Endodermal cell (in vitro differentiated cells): ENCODE measurements at places on chromosomes 6 and 20.

- DNase-seq = no peak
These were observed 57.3 kb downstream of the THEMIS start for GRCh38 chr6:127843582-127843981.

DNA sequence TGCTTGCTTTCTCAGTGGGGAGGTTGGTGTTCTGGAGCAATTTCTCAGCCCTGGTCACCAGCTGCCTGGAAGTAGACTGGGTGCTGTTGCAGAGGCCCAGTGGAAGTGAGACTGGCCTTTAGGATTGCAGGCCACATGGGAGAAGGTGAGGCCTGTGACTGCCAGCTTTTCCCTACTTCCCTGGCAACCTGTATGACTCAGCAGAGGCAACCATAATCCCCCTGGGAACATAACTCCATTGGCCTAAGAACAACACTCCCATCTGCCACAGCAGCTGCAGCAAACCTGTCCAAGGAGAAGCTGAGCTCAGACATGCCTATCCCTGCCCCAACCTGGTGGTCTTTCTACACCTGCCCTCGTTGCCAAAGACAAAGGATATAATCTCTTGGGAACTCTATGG is 473.5 kb upstream of the SPTLC3 start:
- peak; percentile 67 for DNase-seq

DNA sequence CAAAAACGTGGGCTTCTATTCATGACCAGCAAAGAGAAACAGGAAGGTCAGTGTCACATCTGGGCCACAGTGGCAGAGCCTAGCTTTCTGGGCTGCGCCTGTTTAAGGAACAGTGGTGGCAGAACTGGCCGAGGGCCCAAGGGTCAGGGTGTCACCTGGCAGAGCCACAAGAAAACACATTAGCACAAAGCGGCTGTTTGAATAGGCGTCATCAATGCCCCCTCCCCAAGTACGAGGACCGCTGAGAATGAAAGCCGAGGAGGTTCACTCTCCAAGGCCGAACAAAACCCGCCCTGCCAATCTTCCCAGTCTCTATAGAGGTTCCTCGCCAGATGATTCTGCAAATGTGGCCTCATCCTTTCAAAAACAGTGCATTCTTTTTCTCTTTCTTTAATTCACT is 125.2 kb upstream of the TRAF3IP2 start:
- peak; percentile 49 for DNase-seq

GRCh38 chr20:44471481-44471882 is 4.2 kb upstream of the TTPAL start:
- no peak for DNase-seq

DNA sequence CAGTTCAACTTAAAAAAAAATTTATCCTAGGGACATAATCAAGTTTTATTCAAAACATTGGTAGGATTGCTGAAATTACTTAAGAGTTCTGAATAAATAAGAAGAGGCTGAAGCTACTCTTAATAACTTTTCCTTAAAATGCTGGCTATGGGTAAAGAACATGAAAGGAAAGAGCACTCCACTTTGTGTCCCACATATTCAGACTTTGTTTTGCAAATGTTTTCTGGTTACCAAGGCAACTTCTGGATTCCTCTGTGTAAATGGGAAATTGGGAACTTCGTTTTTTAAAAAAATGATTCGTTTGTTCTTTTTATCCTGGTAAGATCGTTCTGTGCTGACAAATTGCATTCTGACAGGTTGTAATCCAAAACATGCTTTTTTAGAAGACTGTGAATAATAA is 115.0 kb downstream of the KIF6 start:
- no peak for DNase-seq

DNA sequence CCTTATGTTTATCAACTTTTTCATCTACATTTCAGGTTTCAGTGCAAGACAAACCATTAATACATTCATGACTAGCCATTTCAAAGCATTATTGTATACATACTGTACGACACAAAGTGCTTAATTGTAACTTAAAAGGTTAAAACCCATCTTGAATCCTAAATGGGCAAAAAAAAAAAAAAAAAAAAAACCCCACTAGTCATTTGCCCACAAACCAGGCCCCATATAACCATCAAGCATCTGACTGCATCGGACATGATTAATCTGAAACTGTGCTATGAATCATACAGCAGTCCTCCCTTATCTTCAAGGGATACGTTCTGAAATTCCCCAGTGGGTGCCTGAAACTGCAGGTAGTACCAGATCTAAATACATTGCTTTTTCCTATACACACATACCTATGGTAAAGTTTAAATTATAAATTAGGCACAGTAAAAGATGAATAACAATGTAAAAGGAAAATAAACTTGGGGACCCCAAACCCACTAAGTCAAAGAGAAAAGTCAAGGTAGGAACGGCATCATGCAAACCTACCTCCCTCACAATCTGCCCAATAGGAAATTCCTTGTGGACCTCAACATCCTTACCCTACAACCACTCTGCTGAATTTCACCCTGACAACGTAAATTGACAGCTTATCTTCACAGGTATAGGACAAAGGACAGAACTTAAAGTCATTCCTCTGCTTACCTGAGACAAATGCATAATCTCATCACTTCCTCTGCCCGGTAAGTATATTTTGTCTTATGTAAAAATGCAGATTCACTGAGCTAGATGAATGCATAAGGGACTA is 14.3 kb downstream of the B4GALT5 start:
- DNase-seq = no peak

DNA sequence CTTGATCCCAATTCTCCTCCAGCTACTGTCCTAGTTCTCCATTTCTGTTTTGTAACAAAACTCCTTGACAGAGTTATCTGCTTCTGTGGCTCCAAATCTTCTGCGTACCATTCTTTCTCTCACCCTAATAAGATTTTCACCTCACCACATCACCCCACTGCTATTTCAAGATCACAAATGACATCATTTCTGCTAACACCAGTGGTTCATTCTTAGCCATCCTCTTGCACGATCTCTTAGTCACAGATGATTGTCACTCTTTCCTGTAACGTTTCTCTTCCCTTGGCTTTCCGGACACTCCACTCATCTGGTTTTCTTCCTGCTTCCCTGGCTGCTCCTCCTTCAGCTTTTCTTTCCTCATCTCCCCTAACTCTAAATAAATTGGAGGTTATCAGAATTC is 56.8 kb upstream of the FABP7 start:
- DNase-seq = no peak

DNA sequence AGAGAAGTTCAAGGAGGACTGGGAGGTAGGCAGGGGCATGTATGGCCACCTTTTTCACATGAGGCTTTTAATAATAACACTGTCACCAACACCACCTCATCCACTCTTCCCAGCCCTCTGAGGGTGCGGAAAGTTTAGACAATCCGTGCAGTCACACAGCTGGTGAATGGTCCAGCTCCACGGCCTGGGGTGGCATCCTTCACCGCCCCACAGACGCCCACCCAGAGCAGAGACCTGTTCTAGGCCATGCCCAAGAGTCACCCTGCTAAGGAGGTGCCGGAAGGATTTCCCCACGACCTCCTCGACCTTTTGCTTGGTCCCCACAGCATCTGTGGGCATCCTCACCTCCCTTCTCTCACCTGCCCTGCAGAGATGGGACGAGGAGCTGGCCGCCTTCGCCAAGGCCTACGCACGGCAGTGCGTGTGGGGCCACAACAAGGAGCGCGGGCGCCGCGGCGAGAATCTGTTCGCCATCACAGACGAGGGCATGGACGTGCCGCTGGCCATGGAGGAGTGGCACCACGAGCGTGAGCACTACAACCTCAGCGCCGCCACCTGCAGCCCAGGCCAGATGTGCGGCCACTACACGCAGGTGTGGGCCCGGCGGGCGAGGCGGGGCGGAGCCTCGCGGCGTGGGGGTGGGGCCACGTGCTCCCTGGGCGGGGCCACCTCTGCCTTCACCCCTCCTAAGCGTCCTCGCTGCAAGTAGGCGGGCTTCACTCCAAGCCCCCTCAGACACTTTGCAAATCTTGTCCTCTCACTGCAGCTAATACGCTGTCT is 4.4 kb downstream of the PI16 start:
- peak; percentile 81 for DNase-seq

DNA sequence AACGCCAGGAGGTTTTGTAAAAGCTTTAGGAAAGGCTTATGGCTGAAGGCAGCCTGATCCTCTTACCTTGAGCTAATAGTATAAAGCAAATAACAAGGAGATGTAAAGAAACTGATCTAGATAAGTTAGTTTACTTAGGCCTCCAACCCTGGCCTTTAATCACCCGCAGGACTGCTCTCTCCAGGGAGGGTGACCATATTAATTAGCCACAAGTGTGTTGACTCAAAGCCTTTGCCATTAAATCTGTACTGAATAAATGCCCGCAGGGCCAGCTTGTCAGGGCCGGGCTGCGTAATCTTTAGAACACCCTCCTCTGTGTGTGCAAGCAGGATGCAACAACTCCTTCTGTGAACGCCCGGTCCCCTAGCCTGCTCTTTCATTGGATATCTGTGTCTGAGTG is 6.1 kb upstream of the PRSS16 start:
- no peak for DNase-seq

DNA sequence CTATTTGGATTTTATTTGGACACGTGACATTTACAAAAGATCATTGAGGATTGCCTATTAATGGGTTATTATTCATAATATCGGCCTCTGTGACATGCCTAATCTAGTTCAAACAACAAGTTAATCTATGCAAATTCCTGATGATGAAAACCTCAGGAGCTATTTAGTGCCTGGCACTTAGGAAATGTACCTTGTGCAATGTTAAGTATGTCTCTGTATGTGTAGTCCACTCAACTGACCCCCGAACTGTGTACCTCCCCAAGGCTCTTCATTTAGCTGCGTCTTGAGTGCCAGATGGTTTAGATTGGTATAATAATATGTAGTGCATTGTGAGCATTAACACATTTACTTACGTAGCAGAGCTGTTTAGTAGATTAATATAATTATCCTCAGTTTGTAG is 6.9 kb downstream of the LAMA2 start:
- no peak for DNase-seq

DNA sequence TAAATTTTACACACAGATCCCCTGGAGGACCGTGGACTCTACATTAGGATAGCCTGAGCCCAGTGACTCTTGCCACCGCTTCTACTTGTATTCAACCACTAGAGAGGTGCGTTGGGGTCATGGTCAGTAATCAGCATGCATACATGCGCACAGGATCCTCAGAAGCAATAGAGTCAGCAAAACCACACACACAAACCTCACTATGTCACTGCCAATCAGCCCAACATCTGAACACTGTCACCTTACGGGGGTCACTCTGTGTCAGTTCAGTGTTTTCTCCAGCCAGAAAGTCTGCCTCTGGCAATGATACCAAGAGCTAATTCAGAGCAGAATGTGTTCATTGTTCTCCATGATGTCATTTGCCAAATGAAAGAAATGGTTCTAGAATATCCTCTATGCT is 225.3 kb downstream of the KHDC1L start:
- DNase-seq = no peak

DNA sequence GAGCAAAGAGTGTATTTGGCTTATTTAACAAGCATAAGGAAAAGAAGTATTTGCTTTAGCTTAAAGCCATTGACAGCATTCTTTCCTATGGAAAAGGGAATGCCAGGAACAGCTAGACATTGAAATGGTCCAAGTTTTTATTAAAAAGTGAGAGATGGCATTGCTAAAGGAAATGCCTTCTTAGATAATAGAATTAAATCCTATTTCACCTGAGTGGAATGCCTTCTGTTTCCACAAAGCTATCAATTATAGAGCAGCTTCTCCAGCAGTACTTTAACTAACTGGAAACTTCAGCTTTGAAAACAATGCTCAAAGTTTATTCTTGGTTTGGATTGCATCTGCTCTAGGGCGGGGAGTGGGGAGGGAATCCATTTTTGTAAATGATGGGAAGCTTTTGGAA is 85.1 kb upstream of the CNKSR3 start:
- DNase-seq = no peak

DNA sequence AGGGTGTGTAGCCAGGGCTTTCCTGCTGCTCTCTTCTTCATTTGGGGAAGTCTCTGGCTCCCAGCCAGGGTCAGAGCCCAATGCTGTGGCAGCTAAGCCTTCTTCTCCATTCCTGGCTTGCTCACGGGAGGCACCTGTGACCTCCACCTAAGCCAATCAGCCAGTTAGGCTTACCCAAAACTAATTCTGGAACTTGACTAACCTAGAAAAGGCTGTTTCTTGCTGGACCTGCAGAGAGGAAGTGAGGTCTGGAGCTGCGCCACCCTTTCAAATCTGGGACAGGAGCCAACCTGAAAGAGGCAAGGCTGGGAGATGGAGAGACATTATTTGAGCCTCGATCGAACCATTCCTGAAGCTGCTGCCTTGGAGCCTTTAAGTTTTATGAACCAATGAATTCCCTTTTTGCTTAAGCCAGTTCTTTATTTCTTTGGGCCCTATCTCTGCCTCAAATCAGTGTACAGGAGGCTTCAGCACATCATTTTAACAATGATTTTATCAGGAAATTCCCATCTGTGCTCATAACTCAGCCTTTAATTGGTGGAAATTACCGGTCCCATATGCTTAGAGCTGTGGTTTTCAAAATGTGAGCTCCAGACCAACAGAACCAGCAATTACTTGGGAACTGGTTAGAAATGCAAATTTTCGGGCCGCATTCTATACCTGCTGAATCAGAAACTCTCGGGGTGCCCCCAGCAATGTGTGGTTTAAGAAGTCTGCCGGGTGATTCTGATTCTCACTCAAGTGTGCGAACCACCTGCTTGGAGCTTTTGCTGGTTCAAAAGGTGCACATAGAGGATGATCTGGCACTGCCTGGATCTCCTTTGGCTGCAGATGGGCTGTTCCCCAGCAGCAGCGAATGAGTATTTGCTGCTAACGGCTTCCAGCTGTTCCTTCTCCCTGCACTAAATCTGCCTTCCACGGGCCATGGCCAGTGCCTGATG is 97.4 kb upstream of the RNF24 start:
- DNase-seq = no peak

DNA sequence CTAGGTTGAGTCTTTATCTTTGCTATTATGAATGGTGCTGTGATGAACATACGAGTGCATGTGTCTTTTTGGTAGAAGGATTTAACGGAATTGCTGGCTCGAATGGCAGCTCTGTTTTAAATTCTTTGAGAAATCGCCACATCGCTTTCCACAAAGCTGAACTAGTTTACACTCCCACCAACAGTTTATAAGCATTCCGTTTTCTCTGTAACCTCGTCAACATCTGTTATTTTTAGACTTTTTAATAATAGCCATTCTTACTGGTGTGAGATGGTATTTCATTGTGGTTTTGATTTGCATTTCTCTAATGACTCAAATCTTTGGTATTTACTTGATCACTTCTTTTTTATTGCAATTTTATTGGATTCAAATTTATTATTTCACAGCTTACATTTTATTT is 117.4 kb upstream of the HDGFL1 start:
- DNase-seq = no peak
